WTC11 (cell line): ENCODE measurements at places on chromosomes 11 and 22.

GRCh38 chr11:112963368-112963955, 2.2 kb downstream of the NCAM1 start:
- no peak for DNase-seq

- no peak for DNase-seq
Observed at GRCh38 chr11:123410218-123410549, 19.9 kb upstream of the GRAMD1B start.

GRCh38 chr11:95849087-95849825, 59.0 kb downstream of the CEP57 start:
- peak; percentile 30 for DNase-seq

- no peak for DNase-seq
Observed at GRCh38 chr11:61964058-61964665, 3.3 kb downstream of the FTH1 start.

DNA sequence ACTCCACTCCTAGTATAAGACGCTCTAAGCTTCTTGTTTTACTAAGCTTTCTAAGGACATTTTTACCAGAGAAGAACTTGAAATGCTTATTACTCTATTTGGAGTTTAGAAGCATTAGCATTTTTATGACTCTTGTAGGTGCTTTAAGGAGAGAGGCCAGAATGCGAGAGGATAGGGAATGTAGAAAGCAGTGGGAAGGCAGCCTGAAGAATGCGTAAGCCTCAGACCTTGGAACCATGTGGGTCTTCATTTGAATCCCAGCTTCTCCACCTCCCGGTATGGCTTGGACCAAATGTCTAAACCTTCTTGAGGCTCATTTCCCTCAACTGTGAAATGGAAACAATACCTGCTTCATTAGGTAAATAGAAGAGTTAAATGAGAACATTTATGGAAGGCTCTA, 60.0 kb upstream of the AMOTL1 start:
- DNase-seq = no peak

DNA sequence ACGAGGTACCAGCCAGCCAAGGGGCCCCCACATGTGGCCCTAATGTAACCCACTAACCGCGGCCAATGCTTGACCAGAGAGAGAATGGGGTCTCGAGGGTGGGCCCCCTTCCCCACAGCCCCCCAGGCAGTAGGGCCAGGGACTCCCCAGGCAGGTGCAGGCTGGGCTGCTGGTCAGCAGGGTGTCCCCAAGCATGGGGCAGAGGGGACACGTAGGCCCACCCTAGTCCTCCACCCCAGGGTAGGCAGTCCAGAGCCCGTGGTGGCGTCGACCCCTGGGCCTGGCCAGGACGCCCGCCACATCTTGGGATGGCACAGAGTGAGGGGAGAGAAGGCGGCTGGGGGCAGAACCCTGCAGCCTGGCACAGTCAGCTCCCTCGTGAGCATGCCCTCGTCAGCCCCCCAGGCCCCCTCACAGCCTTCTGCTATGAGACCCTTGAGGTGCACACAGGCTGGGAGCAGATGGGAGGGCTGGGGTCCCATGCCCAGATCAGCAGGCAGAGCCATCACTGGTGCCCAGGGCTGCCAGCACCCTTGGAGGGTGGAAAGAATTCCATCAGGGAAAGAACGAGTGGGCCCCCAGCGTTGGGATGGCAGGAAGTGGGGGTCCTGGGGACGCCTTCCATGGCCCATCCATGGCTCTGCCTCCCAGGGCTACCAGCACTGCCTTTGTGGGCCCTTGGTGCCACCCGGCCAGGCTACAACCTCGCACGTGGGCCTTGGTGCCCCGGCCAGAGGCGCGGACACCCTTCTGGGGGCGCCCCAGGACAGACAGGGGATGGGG, 6.1 kb downstream of the TNNT3 start:
- DNase-seq = no peak

DNA sequence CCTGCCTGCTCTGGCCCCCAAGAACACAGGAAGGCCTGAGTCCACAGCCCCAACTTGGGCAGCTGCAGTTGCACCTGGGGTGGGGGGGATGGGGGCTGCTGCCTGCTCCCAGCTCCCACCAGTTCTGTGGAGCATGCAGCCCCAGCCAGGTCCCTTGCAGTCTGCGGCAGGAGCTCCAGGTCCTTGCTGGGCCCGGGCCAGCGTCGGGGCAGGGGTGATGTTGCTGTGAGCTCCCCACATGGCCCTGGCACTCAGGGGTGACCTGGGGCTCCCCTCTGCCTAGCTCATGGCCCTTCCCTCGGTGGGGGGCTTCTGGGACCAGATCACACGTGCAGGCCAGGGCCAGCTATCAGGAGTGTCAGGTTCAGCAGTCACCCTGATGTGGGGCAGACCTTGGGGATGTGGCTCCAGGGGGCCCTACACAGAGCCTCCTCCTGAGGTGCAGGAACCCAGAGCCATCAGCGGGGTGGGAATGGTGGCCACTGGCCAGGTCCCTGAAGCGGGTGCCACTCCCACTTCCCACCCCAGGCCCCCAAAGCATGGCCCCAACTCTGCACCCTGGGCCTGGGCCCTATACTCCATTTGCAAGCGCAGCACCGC, 10.4 kb upstream of the MED17 start:
- no peak for DNase-seq
